Prostate gland (tissue), 2 donors: ENCODE measurements at places on chromosomes 6 and 20. TPM values are rescaled to one million over a fixed set of nuclear protein-coding genes. Genes with fewer than 3 reads are reported as not detected.
A peak's percentile ranks its signal among the peaks of the same experiment; 100 is the strongest.

DNA sequence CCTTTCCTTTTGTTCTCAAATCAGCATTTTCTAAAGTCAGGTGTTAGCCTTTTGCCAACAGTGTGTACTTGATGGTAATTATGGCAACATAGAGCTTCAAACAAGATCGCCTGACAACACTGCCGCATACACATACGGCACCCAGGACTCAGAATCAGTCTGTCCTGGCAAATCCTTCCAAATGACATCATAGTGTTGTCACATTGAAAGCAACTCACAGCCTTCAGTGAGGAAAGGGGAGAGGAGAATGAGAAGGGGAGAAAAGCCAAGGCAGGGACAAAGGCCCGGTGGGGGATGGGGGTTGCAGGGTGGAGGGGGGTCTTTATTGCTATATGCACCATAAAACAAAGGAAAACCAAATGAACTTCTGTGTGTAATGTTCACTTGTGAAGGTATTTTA lies 65.7 kb upstream of the PTGIS start:
- DNase-seq, result no peak

GRCh38 chr6:67952948-67953347 lies 682.1 kb upstream of the ADGRB3 start:
- no peak for DNase-seq

DNA sequence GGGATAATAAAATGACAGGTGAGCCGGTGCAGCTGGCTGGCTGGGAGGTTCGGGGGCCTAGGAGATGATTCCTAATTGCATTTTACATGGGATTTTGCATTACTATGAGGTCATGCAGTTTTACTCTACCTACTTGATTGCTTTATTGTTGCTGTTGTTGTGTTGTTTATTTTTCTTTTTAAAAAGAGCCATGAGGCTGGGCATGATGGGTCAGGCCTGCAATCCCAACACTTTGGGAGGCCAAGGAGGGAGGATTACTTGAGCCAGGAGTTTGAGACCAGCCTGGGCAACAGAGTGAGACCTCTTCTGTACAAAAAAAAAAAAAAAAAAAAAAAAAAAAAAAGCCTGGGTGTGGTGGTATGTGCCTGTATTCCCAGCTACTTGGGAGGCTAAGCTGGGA lies 104.8 kb downstream of the GJA1 start:
- no peak for DNase-seq

POM121L2 gene
- total RNA-seq, result not detected

NMBR gene
- not detected for total RNA-seq

DNA sequence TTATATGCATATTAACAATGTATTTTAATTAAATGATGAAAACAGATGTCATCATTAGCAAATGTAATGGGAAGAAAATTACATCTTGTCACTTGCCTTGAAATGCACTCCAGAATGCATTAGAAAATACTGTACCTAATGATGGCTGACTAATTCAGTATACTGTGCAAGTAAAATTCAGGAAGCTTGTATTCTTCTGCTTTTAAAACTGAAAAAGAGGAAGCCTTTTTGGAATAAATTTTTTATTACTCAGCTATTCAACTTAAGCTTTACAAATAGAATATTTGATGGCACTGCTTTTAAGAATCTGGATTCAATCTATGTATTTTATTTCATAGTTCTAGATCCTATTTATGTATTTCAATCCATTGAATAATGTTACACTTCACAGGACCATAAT lies 195.5 kb downstream of the RIMS1 start:
- DNase-seq, result no peak

PARD6B gene
- 14.4 TPM for total RNA-seq

ADGRG6 gene
- total RNA-seq, result 18.0 TPM

DNA sequence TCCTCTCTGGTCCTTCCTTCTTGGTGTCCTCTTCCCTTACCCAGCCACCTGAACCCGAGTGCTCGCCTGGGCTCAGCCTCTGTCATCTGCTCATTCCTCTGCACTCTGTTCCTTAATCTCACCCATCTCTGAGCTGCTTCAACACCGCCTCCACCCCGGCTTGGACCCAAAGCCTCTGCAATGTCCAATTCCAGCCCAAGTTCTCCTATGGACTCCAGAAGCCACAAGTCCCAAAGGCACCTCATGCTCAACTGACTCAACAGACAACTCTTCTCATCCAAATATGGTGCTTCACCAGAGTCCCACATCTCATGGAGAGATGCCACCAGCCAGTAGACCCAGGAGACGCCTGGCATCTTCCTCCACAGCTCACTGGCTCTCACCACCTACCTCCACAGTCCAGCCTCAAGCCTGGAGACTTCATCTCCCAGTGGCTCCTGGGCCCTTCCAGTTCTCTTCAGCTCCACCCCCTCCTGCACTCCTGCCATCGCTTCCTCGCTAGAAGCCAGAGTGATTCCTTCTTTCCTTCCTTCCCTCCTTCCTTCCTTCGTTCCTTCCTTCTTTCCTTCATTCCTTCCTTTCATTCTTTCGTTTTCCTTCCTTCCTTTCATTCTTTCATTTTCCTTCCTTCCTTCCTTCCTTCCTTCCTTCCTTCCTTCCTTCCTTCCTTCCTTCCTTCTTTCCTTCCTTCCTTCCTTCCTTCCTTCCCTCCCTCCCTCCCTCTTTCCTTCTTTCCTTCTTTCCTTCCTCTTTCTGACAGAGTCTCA lies 40.9 kb upstream of the NNAT start:
- no peak for DNase-seq

DNA sequence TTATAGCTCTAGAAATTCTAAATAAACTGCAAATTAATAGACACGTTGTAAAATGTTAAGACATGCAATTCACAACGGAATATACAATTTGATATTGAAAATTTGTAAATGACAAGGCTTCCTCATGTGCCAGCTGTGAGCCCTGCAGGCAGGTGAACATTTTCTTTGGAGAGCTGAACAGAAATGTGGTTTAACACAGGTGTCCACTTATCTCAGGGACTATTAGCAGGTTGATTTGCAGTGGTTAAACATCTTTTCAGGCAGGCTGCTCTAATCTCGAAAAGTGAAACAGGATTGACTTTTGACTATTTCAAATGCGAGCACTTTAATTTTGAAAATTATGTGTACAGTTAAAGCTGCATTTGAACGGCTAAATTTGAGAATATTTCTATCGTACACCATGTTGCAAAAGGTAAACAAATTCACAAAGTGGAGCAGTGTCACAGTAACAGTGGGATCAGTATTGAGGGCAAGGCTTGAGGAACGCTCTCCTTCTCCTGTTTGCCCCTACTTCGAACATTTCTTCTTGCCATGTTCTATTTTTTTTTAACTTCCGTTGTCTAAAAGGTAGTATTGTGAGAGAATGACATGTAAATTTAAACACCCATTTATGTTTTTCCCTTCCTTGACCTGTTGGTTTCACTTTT lies 210.8 kb downstream of the CDKAL1 start:
- DNase-seq, result no peak

TRIM40 gene
- total RNA-seq, result not detected

DNA sequence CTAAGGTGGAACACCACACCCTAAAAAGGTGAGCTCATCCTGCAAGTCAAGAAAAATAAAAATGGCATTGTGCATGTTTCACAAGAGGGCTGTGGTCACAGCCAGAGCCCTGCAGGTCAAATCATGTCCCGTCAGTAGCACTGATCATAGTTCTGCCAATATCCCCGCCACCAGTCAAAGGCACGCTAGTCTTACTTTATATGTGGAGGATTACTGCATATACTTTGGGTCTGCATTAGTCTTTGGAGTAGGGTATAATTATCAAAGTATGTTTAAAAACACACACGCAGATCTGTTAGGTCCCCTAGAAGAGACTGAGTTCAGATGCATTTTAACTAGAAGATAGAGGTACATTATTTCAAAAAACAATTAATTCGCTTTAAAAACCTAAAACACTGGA lies 1.8 kb downstream of the PERP start:
- DNase-seq, result peak; percentile 67

DNA sequence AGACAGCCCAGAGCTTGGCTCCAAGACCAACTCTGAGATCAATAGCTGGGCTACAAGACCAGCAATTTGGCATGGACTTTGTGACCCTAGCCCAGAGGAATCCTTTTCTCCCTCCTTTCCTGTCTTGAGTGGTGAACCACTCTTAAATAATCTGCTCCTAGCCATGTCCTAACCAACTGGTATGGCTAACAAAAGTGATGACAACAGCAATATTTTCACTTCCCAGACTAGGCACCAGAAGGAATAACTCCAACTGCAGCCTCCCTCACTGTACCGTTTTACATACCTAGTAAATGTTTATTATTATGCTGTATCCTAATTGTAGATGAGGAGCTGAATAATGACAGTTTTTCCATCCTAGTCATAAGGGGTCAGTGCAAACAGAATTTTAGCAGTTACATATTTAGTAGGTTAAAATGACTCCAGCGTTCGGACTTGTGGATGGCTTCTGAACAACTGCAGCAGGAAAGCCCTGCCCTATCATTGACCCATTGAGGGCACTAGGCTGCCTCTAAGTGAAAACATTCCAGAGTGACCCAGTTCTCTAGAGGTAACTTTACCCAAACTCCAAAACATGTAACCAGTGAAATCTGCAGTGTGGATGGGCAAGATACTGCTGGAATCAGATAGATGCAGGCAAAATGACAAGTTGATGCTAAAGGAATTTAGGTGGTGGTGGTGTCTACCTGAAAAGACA lies 77.1 kb downstream of the SH3BGRL2 start:
- no peak for DNase-seq

GRCh38 chr6:36252005-36252404 lies 17.9 kb upstream of the PNPLA1 start:
- no peak for DNase-seq

CST2 gene
- total RNA-seq, result not detected

AURKA gene
- total RNA-seq, result 9.9 TPM

GMDS gene
- total RNA-seq, result 29.9 TPM

GRCh38 chr6:170160628-170161611 lies 130.0 kb downstream of the DLL1 start:
- no peak for DNase-seq

DNA sequence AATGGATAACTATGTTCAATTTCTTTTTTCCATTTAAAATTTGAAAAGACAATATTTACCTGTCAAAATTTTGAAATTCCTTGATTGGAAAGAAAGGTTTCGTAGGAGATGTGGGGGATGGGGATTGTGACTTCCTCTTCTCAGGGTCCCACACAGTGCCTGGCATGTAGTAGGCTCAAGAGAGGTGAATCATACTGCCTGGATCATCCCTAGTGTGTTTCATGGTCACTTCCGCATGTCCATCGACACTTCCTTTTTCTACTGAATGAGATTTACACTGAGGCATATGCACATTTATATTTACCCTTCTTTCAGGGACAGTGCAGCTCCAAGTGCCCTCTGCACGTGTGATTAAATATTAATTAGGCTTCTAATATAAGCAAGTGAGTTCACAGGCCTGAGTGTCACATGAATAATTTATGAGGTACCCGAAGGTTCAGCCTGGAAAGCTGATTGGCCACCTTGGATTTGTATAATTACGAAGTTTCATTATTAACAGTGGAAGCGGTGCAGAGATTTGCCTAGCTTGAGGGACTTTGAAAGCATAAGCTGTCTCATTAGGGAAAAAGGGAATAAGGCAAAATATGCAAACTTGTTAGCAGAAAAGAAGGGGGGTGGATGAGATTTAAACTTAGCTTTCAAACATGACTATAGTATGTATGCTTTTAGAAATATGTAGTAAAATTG lies 177.5 kb upstream of the MMS22L start:
- no peak for DNase-seq

GRCh38 chr20:64100946-64101688 lies 6.2 kb downstream of the NPBWR2 start:
- DNase-seq, result no peak

SLC22A2 gene
- not detected for total RNA-seq

GRCh38 chr20:703006-703405 lies 27.4 kb upstream of the SCRT2 start:
- DNase-seq, result no peak

GRCh38 chr6:144666781-144667180 lies 381.6 kb downstream of the UTRN start:
- DNase-seq, result no peak

GRCh38 chr6:157203764-157204163 lies 119.6 kb downstream of the TMEM242 start:
- DNase-seq, result no peak

SLC22A1 gene
- 0.80 TPM for total RNA-seq

GRCh38 chr20:62361799-62362589 lies 5.1 kb downstream of the LAMA5 start:
- DNase-seq, result peak; percentile 26

DNA sequence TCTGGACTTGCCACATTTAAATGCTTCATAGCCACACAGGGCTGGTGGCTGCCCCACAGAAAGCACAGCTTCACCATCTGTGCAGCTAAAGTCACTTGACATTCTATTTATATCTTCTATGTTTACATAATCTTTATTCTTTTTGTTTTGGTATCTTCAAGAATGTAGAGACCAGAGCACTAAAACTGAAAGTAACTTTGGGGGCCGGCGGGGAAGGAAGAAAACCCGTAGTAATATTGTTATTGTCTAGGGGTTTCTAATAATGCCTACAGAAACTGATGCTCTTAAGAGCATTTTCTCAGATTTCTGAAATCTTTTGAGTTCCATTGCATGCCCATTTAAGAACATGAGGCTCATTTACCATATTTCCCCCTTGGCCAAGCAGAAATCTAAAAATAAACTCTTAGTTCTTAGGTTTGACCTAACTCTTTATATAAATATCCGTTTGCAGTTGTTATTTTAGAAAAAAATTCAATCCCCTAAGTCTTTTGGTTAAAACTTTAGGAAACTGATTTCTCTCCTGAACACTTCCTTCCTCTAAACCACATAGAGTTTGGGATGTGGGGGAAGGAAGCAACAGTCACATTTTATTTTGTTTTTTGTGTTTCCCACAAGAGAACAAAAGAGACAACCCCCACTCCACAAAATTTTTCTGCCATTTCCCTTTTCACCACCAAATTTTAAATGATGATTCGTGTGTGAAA lies 207.6 kb downstream of the OGFRL1 start:
- DNase-seq, result no peak

DNA sequence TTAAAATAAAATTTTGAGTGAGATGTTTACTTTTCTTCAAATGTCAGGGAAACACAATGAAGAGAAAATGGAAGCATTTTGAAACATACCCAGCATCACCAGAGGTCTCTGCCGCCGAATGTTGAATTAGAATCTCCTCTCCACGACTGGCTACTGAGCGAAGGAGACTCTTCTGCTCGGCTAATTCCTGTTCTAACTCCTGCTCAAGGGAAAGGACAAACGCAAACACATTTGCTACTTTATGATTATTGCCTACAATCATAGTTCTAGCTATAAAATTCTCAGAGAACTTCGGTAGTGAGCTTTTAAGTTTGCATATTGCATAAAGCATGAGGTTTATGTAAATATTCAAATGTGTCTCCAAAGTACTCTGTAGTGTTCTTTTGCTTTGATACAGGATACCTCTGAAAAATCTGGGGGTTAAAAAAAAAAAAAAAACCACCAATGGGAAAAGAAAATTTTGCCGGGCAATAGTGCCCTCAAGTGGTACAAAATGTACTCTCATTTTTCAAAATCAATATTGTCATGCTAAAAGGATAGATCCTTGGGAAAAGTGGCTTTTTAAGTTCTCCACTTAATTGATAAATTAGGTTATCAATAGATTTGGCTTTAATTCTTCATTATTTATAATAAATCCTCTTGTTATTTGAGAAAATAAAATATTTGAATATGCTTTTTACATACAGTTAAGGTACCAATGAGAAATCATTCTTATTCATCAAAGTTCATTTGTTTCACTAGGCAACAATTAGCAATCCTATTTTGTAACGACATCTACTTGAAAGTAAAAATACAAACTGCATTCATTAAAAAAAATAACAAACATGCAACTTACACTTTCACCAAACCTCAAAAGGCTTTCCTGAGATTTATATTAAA lies 369.0 kb downstream of the SYNE1 start:
- no peak for DNase-seq

MAS1 gene
- total RNA-seq, result 0.17 TPM

OGFRL1 gene
- total RNA-seq, result 18.4 TPM
